ENCODE measurements at places on chromosomes 3 and 15. TPM values are rescaled to one million over a fixed set of nuclear protein-coding genes. Genes with fewer than 3 reads are reported as not detected.

DNA sequence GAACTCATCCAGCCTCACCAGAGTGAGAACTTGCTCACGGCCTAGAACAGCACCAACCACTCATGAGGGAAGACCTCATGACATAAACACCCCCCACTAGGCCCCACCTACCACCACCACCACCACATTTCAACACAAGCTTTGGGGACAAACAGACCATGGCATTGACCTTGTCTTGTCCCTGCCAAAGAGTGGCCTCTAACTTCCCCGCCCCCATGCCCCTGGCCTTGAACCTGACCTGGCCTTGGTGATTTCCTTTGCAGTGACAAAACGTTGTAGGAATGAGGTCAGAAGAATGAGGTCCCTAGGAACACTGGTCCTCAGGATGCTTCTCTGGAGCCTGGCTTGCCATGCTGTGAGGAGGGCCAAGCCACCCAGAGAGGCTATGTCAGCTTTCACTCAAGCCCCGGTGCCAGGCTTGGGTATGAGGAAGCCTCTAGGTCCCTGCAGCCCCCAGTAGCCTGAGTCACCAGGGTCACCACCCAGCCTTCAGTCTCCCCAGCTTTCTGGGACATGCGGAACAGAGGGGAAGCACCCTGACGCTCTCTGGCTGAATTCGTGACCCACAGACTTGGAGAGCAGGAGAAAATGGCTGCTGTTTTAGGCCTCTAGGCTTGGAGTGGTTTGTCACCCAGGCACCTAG, 57.9 kb downstream of the TPRA1 start:
- DNase-seq: no peak

DNA sequence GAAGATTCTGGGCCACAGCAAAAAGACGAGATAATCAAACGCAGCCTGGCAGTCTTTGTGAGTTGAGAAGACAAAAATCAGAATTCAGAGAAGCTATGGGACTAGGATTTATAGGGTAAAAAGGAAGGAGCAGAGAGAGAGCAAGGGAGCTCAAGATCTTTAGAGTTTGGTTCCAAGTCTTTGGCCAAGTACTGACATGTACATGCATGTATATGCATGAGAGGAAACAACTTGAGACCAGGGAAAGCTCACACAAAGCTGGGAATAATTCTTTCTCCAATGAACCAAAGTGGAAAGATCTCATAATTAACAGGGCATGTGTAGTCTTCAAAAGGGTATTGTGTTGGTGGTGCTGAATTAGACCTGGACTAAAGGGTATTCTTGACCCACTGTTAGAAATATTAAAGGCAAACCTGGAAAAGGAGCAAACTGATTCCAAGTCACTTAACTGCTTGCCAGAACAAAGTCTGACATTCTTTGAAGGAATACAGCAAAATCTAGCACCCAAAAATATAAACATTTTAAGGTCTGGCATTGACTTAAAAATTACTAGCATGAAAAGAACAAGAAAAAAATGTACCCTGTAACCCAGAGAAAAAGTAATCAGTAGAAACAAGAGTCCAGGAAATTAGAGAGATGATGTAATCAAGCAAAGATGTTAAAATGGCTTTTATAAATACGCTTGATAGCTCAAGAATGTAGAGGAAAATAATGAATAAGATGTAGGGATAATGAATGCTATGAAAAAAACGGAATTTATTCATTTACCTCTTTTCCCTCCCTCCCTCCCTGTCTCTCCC, 226.0 kb upstream of the CGNL1 start:
- no peak for DNase-seq

DNA sequence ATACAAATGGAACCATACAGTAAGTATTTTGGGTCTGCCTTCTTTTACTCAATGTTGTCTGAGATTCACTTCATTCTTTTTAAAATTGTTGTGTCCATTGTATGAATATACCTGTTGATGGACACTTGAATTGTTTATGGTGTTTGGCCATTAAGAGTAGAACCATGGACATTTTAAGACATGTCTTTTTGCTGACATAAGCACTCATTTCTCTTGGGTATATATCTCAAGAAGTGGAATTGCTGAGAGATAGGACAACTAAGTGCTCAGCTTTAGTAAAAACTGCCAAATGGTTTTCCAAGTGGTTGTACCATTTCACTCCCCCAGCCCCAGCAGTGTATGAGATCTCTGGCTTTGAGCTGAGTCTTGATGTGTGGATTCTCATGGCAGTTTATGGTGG, 28.2 kb downstream of the POMGNT2 start:
- DNase-seq: no peak

GRCh38 chr3:114446600-114446999, 152.8 kb downstream of the TIGIT start:
- no peak for DNase-seq

The COLQ gene
- 0.74 TPM for total RNA-seq

The ACKR2 gene
- total RNA-seq: 2.8 TPM

- DNase-seq: no peak
Measured at GRCh38 chr3:69179740-69180372, 57.5 kb upstream of the LMOD3 start.

DNA sequence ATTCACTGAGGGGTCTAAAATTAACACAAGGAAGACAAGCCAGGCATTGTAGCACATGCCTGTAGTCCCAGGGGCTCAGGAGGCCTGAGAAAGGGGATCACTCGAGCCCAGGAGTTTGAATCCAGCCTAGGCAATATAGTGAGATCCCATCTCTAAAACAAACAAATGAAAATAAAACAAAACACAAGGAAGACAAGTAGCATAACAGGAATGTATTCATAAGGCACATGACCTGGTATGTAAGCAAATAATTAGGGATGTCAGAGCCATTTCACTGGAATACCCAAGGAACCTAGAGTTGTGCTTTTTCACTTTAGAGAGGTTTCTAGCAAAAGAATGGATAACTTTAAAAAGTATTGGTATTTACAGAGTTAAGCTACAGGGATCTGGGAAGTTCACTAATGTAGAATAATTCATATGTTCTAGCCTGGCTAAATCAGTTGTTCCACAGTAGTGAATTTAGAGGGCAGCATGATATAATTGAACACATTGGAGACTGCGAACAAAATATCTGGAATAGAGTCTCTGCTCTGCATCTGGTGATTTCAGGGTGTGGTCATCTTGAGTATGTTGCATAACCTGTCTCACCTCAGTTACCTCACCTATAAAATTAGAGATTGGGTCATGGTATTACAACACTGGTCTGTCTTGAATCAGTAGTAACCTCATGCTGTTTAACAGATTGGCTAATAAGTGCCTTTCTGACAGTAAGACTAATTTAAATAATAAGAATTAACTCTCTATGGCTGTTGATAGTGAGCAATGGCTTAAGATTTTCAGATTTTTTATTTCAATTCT, 9.3 kb downstream of the GRAMD1C start:
- no peak for DNase-seq

DNA sequence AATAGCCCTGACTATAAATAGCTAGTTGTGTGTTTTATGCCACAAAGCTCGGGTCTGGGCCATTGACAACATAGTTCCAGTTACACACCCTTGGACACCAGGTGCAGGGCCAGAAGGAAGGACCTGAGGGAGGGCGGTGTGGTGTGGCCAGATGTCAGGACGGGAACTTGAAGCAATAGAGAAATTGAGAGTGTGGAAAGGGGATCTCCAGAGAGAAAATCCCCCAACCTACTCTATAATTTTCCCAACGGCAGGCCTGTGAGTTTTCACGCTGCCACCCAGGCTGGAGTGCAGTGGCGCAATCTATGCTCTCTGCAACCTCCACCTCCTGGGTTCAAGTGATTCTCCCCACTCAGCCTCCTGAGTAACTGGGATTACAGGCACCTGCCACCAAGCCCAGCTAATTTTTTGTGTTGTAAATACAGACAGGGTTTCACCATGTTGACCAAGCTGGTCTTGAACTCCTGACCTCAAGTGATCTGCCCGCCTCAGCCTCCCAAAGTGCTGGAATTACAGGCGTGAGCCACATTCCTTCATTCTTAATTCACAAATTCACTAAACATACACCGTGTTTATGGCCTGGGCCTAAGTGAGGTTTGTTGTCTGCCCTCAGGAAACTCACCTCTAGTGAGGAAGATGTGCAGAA, 70.8 kb upstream of the KLF13 start:
- DNase-seq: no peak

GRCh38 chr15:42020713-42021273, at the start of gene PLA2G4E:
TSS of gene PLA2G4E (minus strand) at chr15:42021042. CDS start at chr15:42021030, 12 bp downstream.
- no peak for DNase-seq

- no peak for DNase-seq
Measured at GRCh38 chr15:29344474-29344873, 74.9 kb upstream of the NSMCE3 start.

- DNase-seq: no peak
Measured at GRCh38 chr3:51141573-51141972, 243.5 kb upstream of the MANF start.
